ENCODE measurements at places on chromosomes 4 and X.

DNA sequence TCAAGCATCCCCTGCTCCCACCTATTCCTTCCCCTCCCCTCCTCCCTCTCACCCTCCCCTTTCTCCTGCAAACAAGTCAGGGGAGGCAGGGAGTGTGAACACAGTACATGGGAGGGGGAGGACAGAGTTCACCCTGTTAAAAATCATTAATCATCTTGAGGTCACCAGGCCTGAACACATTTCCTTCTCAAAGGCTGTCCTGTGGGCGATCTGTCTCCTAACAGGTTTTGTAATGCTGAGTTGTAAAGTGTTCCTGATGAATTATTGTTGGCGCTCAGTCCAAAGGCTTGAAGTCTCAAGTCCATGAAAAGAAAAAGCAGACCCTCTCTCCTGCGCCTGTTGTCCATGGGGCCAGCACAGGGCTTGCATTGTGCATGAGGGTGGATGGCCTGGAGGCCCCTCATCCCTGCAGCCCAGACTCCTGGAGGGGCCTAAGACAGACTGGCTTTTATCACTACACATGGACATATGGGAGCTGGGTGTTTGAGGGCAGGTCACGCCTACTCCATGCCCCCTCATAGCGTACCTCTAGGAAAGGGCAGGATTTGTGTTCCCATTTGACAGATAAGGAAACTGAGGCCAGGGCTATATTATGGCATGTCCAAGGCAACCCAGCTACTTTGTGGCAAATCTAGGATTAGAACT is 189.1 kb downstream of the RAB28 start:
- no peak for DNase-seq

DNA sequence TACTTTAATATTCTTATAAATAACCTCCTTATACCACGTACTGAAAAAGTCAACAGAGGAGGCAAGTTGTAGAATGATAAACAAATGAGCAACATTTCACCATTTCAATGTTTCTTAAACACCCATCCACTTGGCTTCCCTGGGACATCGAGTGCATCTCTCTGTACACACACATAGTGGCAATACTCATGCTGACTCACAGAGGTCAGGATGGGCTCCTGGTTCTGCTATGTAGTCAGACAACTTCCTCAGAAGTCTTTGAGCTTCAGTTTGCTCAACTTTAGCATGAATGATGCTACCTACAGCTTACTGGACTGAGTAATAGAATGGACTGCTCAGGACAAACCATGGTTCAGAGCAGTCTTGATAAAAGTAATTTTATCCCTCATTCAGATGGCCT is 56.9 kb downstream of the MAD2L1 start:
- no peak for DNase-seq

- no peak for DNase-seq
Observed at GRCh38 chr4:33160126-33160525, 2440.0 kb downstream of the PCDH7 start.

DNA sequence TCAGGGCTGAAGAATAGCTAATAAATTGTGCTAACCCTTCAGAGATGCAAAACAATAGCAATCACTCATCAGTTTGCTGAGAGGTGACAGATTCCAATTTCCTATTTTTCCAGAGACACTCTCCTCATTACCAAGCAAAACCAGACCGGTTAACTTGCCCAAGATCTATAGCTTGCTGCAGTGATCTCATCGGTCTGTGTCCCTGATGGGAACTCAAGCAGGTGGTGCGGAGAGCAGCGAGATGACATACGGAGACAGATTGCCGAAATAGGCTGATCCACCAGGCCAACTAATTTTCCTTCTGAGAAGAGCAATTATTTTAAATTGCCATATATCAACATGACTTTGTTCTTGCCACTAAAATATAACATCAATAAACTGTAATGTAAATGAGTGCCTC is 10.5 kb upstream of the DCHS2 start:
- no peak for DNase-seq

DNA sequence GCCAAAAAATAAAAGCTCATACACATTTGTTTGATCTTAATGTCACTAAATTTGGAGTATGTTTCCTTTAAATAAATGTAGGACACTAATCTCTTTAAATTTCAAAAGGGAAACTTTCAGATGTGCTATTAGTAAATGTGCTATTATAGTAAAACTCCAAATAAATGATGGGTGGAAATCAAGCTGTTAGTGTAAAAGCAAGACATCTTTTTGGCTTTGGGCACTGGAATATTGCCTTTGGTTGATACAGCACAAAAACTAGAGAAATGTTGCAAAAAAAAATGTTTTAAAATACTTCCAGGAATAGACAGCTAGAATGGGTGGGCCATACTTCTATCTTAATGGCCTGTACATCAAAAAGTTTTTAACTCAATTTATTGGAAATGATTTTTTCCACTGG is 151.6 kb downstream of the FBXO8 start:
- DNase-seq = no peak

- no peak for DNase-seq
Observed at GRCh38 chr4:47855350-47855749, 17.5 kb upstream of the CORIN start.

GRCh38 chr4:40843696-40844095 is 93.9 kb downstream of the NSUN7 start:
- DNase-seq = no peak

- DNase-seq = no peak
Observed at GRCh38 chr4:39587881-39588280, 50.8 kb downstream of the SMIM14 start.

- no peak for DNase-seq
Observed at GRCh38 chrX:49249071-49249470, 13.8 kb downstream of the CCDC22 start.

GRCh38 chrX:110159235-110159634 is 156.3 kb downstream of the TMEM164 start:
- no peak for DNase-seq

DNA sequence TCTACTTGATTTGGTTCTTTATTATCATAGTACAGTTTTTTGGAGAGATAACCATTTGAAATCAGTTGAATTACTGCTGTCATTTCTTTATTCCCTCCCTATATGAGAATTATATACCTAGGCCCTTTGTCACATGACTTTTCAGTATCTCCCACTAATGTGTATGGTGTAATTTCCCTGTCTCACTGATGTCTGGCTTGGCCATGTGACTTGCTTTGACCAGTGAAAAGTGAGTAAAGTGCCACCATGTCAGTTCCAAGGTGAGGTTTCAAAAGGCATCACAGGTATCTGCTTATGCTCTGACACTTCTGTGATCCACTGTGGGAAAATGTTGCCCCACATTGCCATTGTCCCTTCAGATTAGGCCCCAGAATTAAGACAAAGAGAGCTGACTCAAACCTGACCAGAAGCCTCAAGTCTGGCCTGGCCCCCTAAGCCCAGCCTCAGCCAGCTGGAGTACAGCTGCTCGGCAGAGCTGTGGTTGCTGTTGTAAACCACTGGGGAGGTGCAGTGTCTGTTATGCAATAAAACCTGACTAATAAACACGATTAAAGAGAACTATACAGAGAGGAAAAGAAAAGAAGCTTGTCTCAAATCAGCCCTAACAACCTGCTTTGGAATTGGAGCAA is 27.5 kb downstream of the SETD7 start:
- no peak for DNase-seq

DNA sequence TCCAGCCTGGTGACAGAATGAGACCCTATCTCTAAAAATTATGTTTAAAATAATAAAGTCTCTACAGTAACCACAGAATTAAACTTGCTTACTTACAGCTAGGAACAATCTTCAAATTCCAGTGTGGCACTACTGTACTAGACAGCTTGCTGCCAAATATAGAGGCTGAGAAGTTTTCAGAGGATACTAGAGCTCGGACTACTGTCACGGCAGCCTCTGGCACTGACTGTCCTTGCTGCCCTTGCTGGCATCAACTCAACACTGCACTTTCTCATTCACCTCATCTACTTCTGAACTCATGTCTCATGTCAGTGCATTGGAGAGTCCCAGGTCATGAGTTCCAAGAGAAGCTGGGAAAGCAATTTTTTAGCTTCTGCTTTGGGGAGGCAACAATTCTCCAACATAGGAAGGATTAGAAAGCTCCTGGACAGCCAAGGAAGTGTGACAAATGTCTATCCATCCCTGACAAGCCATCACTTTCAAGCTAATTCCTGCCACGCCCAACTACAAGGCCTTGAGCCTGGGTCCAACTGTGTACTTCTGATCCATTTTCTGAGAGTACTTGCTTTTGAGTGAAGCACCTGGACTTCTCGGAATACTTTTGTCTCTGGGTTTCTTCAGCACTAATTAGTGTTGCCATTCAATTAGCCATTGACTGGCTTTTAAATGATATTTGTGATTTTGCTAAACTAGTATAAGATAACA is 98.6 kb upstream of the NR3C2 start:
- DNase-seq = no peak

DNA sequence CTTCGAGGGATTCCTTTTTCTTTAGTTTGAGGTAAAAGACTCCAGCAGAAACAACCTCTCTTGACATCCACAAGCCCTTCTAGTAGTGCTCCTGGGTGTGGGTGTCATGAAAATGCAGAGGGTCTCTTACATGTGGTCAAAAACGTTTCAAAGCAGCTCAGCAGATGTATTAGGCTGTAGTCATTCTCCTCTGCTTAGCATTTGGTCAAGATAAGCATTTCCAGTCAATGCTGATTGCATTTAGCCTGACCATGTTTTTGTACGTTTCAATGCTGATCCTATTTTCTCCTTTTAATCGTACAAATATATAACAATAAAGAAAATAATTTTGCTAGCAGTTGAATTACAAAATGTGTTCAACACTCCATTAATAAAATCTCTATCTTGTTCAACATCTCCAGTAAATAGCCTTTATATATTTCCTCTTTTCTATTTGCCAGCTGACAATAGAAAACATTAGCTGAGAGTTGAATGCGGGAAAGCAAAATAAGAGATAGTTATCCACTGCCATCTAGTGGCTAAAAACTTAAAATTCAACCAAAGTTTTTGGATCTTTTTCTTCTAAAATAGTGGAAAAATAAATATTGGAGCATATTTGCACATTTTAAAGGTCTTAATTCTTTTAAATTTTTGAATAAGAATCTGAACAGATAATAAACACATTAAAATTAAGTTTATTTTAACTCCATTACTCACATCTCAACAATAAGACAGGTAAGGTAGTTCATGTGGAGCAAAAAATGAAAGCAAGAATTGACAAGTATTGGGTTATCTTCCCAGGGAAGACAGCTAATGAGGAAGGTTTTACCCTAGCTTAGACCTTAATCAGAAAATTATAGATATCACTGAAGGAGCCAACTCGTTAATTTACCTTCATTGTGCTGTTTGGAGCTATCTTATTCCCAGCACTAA is 15.2 kb upstream of the PACRGL start:
- peak; percentile 25 for DNase-seq

All from CD4-positive, alpha-beta memory T cell (primary cell).